Stimulated activated CD8-positive, alpha-beta memory T cell treated with anti-CD3 and anti-CD28 coated beads, Interleukin-4, amount 100 ng/mL, for 1 hour (primary cell): ENCODE measurements at places on chromosomes 11 and 22.

GRCh38 chr11:8963569-8964323 lies 496 bp downstream of the TMEM9B start:
- DNase-seq: peak; percentile 58

DNA sequence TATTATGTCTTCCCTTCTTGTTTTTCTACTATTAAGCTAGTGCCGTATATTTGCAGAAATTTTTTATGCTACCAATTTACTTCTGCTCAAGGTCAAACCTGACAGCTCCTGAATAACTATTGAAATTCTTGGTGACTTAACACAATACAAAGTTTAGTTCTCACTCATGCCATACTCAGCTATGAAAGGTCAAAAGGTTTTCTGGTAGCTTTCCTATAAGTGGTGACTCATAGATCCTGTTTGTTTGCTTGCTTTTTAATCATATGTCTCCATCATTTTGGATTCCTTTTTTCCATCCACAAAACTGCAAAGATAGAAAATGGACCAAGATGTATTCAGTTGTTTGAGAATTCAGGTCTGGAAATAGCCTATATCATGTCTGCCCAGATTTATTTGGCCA lies 855.8 kb upstream of the LRRC4C start:
- DNase-seq: no peak

DNA sequence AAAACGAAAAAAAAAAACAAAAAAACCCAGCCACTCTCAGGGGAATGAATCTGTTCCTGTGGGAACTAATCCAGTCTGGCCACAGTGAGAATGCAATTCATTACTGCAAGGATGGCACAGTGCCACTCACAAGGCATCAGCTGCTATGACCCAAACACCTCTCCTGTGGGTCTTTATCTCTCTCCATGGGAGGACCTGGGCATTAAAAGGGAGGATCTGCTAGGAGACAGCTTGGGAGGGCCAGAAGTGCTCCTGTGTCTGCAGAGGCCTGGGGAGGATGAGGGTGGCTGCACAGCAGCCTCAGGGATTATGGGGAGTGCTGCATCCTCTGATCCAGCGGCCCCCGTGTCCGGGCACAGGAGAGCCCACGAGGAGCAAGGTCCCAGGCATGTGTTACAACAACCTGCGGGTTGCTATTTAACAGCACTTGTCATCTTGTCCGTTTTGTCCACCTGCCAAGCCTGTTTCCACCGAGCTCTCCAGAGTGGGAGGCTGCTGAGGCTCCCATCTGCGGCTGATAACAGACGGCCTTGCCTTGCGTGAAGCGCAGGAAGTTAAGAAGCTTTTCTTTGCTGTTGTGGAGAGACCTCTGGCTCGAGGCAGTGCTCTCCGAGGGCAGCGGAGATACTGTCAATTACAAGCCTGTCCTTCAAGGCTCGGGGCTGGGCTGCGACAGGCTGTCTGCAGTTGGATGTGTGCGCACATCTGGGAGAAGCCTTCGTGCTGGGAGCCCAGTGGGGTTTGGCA lies 97.7 kb downstream of the NXPE2 start:
- DNase-seq: no peak

DNA sequence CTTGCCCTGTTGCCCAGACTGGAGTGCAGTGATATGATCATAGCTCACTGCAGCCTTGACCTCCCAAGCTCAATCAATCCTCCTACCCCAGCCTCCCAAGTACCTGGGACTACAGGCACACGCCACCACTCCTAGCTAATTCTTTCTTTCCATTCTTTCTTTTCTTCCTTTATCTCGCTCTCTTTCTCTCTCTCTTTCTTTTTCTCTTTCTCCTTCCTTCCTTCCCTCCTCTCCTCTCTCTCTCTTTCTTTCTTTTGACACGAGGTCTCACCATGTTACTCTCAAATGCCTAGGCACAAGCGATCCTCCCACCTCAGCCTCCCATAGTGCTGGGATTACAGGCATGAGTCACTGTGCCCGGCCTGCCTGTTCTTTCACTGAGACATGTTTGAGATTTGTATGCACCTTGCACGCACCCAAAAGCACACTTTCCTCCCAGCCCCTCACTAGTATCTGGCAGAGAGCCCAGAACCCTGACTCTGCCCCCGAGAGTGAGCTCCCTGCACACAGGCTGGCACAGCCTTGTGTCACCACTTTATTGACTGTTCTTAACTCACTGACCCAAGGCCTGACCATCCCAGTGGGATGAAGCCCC lies 56.8 kb downstream of the CD6 start:
- DNase-seq: peak; percentile 46

GRCh38 chr11:86067009-86067850 lies 1.7 kb downstream of the PICALM start:
- no peak for DNase-seq

- no peak for DNase-seq
Observed at GRCh38 chr11:88312628-88313027, 24.9 kb downstream of the CTSC start.

- no peak for DNase-seq
Observed at GRCh38 chr11:116953530-116954285, 116.3 kb upstream of the APOA1 start.

- no peak for DNase-seq
Observed at GRCh38 chr11:16001899-16002426, 354.4 kb downstream of the SOX6 start.

- DNase-seq: no peak
Observed at GRCh38 chr11:59891781-59892181, 13.2 kb downstream of the OOSP3 start.
